A673 (cell line): ENCODE measurements at places on chromosomes 12 and 14. TPM values are rescaled to one million over a fixed set of nuclear protein-coding genes. Genes with fewer than 3 reads are reported as not detected.

GRCh38 chr14:59638885-59639284 is 62.3 kb upstream of the CCDC175 start:
- no peak for DNase-seq

DNA sequence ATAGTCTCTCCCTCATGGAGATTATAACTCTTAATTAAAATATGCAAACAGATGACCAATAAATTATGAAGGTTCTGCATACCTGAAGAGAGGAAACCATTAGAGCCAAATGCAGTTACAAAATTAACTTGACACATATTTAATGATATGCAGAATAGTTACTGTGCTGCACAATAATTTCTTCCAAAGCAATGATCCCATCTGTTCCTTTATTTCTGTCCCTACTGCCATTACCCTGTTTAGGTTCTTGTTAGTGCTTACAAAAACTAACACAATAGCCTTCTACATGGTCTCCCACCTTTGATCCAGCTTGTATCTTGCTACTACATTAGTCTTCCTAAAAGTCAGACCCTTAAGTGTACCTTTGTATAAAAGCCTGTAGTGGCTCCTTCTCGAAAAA is 411.1 kb downstream of the APAF1 start:
- DNase-seq = no peak

GRCh38 chr12:5768581-5769196 is 176.4 kb downstream of the ANO2 start:
- DNase-seq = no peak

- DNase-seq = no peak
Measured at GRCh38 chr12:2402073-2402579, 349.3 kb downstream of the CACNA1C start.

- DNase-seq = no peak
Measured at GRCh38 chr14:90184571-90185266, 71.6 kb upstream of the PSMC1 start.

DNA sequence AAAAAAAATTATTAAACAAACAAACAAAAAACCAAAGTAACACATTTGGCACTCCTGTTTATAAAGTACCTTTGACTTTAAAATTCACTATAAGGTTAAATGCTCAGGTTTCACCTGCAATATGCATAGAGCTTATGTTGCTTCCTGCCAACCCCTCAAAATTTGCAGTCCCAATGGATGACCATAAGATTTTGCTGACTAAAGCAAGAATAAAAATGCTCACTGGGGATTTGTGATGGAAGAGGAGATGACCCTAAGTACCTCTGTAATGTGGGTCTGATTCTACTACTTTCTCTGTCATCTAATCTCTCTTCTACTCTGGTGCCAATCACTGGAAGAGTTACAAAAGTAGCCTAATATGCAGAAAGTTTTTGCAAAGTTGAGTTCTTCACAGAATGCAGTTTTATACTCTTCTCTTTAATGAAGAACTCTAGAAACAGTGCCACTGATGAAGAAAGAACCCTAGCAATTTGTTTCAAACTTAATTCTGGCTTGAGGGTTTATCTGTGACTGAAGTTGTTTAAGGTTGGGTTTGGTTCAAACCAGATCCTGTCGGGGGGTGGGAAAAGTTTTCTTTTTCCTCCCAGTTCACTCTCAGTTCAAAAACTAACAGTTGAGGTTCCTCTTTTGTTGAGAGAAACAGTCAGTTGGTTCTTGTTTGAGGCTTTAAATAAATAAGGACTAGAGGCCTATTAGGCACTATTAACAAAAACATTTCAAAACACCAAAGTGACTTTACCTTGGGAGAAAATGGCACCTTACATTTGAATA is 10.9 kb downstream of the WASHC3 start:
- no peak for DNase-seq

DNA sequence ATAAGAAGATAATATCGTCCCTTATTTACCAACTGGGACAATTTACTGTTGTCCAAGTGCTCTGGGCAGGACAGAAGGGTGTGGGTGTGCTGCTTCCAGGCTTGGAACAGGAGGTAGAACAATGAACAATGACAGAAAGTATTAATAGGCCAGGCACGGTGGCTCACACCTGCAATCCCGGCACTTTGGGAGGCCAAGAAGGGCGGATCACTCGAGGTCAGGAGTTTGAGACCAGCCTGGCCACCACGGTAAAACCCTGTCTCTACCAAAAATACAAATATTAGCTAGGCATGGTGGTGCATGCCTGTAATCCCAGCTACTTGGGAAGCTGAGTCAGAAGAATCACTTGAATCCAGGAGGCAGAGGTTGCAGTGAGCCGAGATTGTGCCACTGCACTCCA is 2.5 kb downstream of the IFI27 start:
- no peak for DNase-seq

DNA sequence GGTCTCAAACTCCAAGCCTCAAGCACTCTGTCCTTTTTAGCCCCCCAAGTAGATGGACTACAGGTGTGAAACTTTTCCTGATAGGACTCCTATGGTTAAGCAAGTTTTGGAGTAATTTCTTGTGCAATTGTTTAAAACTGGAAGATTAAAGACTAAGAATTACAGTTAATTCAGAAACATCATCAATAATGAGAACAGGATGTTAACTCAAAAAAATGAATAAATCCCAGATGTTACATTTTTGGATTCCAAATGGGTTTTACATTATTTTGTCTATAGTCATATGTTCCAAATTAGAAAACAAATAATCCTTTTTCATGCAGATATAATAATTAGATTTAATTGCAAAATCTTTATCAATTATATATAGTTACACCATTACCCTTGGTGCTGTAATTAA is 24.4 kb upstream of the KITLG start:
- no peak for DNase-seq

DNA sequence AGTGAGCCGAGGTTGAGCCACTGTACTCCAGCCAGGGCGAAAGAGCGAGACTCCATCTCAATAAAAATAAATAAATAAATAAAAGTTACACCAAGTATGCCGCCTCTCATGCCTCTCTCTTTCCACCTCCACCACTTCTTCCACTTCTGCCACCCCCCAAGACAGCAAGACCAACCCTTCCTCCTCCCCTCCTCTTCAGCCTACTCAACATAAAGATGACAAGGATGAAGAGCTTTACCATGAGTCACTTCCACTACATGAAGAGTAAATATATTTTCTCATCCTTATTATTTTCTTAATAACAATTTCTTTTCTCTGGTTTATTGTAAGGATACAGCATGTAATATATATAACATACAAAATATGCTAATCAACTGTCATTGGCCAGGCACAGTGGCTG is 3.6 kb upstream of the TMED2 start:
- no peak for DNase-seq

- DNase-seq = no peak
Measured at GRCh38 chr12:12491606-12492005, 71.1 kb downstream of the DUSP16 start.

GRCh38 chr12:84911271-84912197 is 1.1 kb downstream of the SLC6A15 start:
- peak; percentile 84 for DNase-seq

- DNase-seq = no peak
Measured at GRCh38 chr12:20415641-20416040, 47.3 kb downstream of the PDE3A start.

- DNase-seq = no peak
Measured at GRCh38 chr14:44863271-44863670, 98.5 kb downstream of the KLHL28 start.

DNA sequence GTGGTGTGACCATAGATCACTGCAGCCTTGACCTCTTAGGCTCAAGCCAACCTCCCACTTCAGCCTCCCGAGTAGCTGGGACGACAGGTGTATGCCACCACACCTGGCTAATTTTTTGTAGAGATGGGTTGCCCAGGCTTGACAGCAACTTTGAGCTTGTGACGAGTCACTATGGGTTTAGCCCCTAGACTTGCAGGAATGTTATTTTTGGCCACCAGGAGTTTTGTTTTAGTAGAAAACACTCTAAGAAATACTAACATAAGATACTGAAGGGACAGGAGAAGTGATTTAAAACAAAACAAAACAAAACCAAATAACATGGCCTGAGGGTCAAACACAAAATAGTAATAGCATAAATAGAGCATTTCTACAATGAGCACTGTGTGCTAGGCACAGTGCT is 26.4 kb downstream of the SETD3 start:
- no peak for DNase-seq

DNA sequence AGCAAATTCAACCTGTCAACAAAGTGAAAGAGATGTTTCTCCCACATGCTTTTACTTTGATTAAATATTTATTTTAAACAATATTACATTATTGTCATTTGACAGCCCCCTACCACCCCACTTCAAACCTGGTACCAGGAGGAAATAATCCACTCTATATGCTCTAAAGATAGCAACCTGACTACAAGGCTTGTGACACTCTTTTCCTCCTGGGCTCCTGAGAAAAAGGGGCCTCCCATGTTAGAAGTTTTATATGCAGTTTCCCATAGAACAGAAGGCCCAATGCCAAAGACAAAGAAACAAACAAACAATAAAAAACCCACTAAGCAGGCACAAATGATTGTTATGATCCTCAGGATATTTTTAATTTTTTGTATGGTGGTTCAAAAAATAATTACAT is 73.6 kb downstream of the RPS29 start:
- no peak for DNase-seq

DNA sequence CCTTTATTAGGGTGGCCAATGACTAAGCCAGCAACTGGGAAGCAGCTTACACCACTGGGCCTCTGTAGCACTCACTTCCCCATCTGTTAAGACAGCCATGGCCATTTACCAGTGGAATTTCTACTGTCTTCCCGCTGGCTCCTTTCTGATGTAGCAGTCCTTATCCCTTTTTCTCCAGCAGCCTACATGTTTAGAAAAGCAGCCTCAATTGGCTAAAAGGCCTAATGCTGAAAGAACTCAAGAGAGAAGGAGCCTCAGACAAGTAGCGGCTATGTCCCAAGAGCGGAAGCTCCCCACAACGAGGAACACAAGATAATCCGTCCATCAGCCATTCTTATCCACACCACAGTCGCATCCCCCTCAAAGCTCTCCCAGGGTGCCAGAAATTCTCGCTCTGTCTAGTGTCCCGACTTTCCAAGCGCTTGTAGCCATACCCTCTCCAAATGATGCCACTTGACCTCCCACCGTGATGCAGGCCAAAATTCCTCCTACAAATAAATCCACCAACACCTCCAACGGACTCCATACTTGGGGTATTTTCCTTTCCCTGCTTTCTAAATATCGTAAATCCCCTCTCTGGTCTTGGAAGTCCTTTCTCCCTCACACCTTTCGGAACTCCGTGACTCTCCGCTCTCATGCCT is 624 bp downstream of the M6PR start:
- peak; percentile 57 for DNase-seq

DNA sequence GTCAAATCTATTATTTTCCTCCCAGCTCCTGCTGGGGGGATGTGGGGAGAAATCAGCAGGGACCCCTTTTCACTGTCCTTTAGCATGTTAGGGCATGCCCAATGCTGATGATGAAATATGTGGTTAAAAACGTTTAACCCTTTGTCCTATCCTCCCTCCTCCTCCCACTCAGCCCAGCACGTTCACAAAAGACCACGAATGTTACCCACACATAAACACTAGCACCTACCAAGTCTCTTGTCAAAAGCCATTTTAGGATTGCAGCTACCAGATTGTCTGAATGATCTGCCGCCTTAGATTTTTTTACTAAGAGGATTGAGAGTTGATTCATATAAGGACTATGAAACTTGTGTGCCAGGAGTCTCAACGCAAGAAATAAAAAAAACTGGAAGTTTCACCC is 70.4 kb downstream of the TBK1 start:
- peak; percentile 64 for DNase-seq

DNA sequence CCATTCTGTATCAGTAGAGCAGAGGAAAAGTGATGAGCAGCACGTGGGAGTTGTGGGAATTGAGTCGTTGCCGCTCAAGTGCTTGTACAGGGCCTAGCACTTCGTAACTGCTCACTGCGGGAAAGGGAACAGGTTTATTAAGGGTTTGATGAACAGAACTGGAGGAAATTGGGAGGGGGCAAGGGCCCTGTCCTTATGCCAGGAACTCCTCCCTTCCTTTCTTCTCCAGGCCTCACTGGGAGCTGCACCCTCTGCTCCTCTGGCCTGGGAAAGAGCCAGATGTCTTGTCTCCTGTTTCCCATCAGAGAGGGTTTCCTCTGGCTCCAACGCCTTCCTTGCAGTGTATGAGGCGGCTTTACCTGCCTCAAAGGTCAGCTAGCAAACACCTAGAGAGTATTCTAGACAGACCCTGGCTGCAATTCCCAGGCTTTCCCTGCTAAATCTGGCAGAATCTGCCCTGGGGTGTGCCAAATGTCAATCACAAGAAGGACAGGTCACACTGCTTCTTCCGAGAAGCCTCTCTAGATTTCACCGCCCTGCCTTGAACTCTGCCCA is 78.4 kb downstream of the NTF3 start:
- DNase-seq = no peak

- no peak for DNase-seq
Measured at GRCh38 chr12:91347481-91348214, 165.0 kb upstream of the DCN start.

DNA sequence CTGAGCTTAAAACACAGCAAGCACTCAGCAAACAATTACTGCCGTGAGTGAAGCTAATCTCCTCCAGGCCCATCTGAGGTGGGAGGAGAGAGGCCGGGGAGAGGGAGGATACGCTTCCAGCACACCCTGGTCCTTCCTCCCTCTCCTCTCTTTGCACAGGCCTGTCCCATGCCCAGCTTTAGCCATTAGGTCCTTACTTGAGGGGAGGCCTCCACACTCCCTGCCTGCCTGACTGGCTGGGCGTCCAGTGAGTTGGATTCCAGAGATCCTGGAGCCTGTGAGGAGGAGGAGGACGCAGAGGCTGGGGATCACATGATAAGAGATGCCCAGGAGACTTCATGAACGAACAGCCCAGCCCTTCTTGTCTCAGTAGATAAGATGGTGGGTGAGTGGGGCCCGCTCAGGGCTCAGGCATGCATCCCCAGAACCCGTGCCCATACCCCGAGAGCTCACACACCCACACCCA is 65.1 kb upstream of the NCOR2 start:
- DNase-seq = no peak

DNA sequence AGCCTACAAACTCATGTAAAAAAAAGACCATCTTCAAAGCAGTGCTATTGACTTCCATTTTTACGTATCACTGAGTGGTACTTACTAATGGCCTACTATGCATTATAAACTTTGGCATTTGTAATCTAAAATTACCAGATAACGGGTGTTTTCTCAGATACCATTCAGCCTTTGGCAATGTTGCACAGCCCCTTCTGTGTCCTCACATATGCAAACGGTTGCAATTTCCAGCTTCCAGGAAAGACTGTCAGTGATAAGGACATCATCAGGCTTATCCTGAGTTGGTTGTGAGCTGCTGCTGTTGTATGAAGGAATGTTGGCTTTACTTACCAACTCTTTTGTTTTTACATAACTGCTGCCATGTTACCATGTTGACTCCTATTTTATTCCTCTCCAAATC is 1.6 kb upstream of the SLC6A13 start:
- DNase-seq = no peak

- DNase-seq = no peak
Measured at GRCh38 chr12:11662369-11662768, 12.9 kb downstream of the ETV6 start.

GRCh38 chr14:36423430-36423829 is 96.6 kb downstream of the NKX2-1 start:
- DNase-seq = no peak

- no peak for DNase-seq
Measured at GRCh38 chr12:128852885-128853599, at the start of gene GLT1D1. Gene GLT1D1 (plus strand): TSS chr12:128853478. CDS start chr12:128853582, 104 bp downstream.

MARCHF9 gene
- 19.8 and 23.6 TPM in 2 replicates for total RNA-seq

RERGL gene
- total RNA-seq = not detected in 2 replicates

MYF6 gene
- not detected in 2 replicates for total RNA-seq

CCDC177 gene
- total RNA-seq = 0.09 TPM in 1 of 2 replicates, not detected in the other

HHIPL1 gene
- total RNA-seq = 0.06 and 0.15 TPM in 2 replicates
